ENCODE measurements at places on chromosomes 2 and 18.

- DNase-seq = no peak
These were observed 28.9 kb upstream of the ITGA6 start for GRCh38 chr2:172398440-172398839.

DNA sequence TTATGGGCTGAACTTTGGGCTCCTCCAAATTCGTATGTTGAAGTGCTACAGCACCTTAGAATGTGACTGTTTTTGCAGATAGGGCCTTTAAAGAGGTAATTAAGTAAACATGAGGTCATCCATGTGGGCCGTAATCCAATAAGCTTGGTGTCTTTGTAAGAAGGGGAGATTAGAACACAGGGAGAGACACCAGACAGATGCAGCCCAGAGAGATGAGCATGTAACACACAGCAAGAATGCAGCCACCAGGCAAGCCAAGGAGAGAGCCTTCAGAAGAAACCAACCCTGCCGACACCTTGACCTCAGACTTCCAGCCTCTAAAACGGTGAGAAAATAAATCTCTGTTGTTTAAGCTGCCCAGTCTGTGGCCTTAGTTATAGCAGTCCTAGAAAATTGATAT is 74.3 kb downstream of the HRH4 start:
- no peak for DNase-seq

DNA sequence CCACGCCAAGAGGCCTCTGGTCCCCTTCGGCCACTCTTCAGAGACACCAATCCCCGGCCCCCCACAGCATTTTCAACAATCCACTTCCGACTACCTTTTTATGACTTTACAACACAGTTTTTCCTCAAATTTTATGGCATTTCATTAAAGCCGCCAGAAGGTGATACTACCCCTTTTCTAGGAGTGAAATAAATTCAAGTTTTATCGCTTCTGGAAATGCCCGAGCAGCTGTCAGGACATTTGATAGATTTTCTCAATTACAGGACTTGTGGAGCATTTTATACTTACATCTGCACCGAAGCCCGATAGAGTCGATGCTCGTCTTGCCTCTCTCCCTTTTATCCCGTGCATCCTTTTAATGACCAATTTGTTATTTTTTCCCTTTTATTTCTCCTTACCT is 108.1 kb upstream of the CREB1 start:
- no peak for DNase-seq

GRCh38 chr2:215930505-215931253 is 82.7 kb downstream of the MREG start:
- DNase-seq = no peak

DNA sequence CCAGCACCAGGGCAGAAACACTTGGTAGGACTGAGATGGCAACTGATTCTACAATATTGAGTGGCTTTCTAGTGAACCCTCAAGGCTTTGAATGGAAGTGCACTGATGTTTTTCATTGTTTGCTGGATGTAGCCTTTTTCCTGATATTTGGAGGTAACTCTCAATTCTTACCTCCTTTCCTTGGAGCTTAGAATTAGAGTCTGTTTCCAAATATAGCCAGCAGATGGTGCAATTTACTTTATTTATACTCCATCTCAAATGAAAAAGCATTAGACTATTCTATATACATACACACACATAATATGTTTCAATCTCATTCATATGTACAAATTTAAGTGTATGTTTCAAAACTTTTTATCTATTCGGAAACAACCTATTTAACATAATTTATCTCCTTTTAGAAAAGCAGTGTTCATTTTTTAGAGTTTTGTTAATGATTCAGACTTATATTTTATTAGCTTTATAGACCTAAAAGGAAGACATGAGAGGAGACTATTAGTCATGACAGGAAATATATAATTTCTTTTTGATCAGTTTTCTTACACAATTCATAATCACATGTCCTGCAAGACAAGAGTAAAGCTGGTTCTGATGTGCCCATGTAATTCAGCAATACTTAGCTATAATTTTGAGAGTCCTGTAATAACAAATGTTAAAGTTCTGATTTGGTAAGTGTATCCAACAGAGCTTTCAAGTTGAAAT is 124.8 kb downstream of the NUP35 start:
- no peak for DNase-seq

DNA sequence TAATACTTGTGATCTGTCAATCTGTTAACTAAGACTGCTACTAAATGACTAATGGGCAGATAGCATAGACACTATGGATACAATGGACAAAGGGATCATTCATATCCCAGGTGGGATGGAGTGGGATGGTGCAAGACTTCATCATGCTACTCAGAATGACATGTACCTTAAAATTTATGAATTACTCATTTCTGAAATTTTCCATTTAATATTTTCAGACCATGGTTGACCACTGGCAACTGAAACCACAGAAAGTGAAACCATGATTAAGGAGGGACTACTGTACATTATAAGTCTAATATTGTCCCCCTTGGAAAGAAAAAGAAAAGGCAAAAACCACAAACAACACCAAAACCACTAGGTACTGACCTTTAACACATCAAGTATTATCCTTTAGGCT is 247.0 kb upstream of the SYT4 start:
- no peak for DNase-seq

GRCh38 chr2:152694161-152694661 is 23.1 kb downstream of the PRPF40A start:
- DNase-seq = peak; percentile 55

DNA sequence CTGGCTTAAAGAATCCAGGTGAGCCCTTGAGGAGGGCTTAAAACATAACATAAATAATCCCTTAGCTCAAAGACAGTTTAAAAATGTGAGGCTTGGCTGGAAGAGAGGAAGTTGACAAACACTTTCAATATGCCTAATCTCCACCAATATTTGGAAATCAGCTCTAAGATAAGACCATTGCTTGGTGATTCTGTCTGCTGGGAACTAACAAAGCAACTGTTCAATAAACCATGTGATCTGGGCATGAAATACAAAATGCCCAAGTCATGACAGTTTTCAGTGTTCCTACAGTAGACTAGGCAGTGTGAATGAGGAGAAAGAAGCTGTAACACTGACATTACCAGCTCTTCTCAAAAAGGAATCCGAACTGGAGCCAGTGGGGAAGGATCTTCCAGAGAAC is 10.7 kb downstream of the MFF start:
- no peak for DNase-seq

GRCh38 chr18:6406075-6406909 is 8.4 kb downstream of the L3MBTL4 start:
- DNase-seq = no peak

DNA sequence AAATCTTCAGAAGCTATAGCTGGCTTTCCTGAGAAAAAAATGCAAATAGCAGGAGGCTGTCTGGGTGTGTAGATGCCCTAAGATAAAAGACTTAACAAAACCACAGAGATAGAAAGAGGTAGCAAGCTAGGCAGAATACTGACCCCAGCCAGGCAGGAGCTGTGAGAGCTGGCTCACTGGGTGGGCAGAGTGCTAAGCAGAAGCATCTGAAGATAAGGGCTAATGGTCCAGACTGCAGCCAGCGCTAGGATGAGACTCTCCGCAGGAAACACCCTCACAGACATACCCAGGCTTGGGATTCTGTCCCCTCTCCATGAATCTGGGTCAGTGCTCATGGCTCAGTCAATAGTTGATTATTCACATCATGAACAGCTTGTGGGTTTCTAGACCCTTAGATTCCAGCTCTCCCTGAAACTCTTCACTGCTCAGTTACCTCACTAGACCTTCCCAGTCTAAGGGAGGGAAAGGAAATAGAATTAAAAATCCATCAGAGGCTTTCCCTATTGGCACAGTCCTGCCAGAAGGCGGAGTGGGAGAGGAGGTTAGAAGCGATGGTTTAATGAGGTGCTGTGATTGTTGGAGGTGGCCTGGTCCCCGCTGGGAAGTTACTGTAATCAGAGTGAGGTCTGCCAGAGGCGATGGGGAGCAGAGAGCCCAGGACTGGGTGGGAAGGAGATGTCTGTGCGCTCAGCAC is 21.4 kb upstream of the CCBE1 start:
- no peak for DNase-seq

GRCh38 chr2:6602471-6602870 is 263.2 kb downstream of the CMPK2 start:
- DNase-seq = no peak

- no peak for DNase-seq
These were observed 765.8 kb downstream of the METTL4 start for GRCh38 chr18:1805521-1805920.

GRCh38 chr2:138274421-138275291 is 226.9 kb upstream of the SPOPL start:
- DNase-seq = no peak

GRCh38 chr2:230202430-230203109 is 17.2 kb downstream of the SP110 start:
- peak; percentile 31 for DNase-seq

GRCh38 chr2:224751996-224752698 is 36.0 kb upstream of the CCDC195 start:
- no peak for DNase-seq

DNA sequence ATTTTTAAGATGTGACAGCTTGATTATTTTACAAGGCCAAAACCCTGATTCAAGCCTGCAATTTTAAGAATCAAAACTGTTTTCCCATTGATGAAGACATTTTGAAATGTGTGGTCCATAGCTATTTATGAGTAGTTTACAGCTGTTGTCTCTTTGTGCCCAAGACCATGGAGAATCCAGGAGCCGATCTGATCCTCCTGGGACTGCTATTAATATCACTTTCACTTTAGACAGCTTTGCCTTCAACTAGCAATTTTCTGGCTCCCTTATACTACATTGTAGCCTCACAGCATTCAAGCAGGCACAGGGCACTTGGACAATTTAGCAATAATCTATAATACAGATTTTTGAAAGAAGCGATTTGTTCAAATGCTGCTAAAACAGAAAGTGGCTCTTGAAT is 172.9 kb downstream of the SLC8A1 start:
- DNase-seq = no peak

- DNase-seq = no peak
These were observed 22.6 kb upstream of the CXXC1 start for GRCh38 chr18:50310080-50310479.

- DNase-seq = no peak
These were observed 37.6 kb upstream of the ITGA6 start for GRCh38 chr2:172389685-172390339.

GRCh38 chr2:10197697-10198076 is 75.1 kb downstream of the RRM2 start:
- DNase-seq = no peak

- no peak for DNase-seq
These were observed 40.7 kb downstream of the SOS1 start for GRCh38 chr2:39080152-39080551.

- DNase-seq = no peak
These were observed 84.7 kb downstream of the RBMS1 start for GRCh38 chr2:160408959-160409291.

GRCh38 chr2:197128897-197129296 is 181.7 kb downstream of the ANKRD44 start:
- DNase-seq = no peak

- DNase-seq = no peak
These were observed 734.9 kb downstream of the EPHA4 start for GRCh38 chr2:220837226-220837625.

- no peak for DNase-seq
These were observed 269.4 kb downstream of the LOXHD1 start for GRCh38 chr18:46387441-46388131.

DNA sequence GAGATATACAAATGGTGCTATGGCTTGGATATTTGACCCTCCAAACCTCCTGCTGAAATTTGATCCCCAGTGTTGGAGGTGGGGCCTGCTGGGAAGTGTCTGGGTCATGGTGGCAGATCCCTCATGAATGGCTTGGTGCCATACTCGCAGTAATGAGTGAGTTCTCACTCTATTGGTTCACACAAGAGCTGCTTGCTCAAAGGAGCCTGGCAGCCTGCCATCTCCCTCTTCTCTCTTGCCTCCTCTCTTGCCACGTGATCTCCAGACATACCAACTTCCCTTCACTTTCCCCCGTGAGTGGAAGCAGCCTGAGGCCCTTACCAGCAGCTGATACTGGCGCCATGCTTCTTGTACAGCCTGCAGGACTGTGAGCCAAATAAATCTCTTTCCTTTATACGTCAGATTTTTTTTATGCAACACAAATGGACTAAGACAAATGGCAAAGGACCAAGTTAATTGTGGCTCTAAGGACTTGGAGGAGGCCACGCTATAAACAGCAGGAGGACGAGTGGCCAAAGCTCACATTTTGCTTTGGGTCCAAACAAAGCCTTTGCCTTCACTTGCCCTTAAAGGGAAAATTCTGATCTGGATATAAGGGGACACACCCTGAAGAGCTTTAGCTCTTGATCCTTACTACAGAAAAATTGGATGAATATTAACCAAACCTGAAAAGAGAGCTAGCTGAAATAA is 214.7 kb downstream of the SS18 start:
- DNase-seq = no peak

GRCh38 chr18:31316974-31317373 is 986 bp upstream of the DSG1 start:
- no peak for DNase-seq

DNA sequence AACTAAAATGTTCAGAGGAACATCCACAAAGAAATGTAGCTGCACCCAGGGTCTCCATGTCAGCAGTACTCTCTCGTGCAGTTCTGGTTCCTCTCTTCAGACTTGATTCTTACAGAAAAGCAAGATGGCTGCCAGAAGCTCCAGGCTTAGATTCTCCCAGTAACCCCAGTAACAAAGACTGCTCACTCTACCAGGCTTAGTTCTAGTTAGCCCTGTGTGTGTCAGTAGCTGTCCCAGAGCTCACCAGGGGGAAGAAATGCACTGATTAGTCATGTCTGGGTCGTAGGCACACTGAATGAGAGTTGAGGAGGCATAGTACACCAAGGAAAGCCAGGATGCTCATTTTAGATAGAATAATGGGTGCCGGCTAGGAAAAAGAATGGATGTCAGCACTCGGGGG is 395.0 kb upstream of the NRP2 start:
- no peak for DNase-seq

DNA sequence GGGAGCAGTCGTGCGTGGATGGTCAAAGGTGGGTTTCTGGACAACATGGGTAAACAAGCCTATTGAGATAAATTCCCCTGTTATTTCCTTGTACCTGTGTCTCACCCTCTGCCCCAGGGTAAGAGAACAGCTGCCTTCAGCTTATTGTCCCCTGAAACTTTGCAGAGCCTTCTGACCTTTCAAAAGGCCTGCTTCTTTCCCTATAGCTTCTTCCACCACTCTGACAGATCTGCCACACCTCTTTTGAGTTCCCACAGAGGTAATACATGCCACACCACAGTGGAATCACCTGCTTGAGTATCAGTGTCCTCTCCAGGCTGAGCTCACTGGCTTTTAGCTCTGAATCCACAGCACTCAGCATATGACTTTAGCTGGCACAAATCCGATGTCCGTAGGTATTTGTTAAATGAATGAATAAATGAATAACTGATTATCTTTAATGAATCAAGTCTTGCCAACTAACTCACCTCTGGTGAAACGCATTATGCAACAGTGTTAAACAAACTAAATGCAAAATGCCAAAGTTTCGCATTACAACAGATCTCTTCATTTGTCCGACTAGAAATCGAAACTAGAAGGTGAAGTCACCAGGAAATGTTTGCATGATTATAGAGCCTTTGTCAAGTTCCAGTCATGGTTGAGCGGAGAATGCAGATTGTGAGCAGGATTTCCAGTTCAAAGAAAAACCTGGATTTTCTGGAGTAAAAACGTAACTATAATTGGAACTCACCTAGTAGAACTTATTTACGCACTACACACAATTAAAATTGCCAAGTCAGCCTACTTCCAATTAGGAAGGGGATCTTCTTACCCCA is 16.4 kb downstream of the DYNAP start:
- no peak for DNase-seq

Data from stimulated activated CD4-positive, alpha-beta T cell treated with anti-CD3 and anti-CD28 coated beads, Interleukin-1b, Interleukin-23, amount 100 ng/mL, for 48 hours (primary cell).